Prostate gland (tissue), 2 donors: ENCODE measurements at places on chromosomes 4 and X.

DNA sequence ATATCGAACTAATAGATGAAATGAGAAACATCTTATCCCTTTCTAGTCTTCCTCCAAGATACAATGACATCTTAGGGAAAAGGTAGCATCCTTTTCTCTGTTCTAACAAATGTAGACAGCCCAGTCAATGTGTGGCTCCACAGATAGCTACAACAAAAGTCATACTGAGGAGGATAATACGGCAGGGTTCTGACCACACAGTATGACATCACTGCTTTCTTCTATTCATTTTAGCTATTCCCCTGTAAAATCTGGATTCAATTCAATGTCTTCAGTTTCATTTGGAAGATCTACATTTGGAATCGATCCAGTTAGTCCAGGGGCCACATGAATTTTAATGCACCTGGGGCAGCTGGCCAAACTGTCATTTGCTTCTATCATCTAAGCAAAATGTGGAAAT is 51.4 kb downstream of the ENOX2 start:
- DNase-seq: no peak

DNA sequence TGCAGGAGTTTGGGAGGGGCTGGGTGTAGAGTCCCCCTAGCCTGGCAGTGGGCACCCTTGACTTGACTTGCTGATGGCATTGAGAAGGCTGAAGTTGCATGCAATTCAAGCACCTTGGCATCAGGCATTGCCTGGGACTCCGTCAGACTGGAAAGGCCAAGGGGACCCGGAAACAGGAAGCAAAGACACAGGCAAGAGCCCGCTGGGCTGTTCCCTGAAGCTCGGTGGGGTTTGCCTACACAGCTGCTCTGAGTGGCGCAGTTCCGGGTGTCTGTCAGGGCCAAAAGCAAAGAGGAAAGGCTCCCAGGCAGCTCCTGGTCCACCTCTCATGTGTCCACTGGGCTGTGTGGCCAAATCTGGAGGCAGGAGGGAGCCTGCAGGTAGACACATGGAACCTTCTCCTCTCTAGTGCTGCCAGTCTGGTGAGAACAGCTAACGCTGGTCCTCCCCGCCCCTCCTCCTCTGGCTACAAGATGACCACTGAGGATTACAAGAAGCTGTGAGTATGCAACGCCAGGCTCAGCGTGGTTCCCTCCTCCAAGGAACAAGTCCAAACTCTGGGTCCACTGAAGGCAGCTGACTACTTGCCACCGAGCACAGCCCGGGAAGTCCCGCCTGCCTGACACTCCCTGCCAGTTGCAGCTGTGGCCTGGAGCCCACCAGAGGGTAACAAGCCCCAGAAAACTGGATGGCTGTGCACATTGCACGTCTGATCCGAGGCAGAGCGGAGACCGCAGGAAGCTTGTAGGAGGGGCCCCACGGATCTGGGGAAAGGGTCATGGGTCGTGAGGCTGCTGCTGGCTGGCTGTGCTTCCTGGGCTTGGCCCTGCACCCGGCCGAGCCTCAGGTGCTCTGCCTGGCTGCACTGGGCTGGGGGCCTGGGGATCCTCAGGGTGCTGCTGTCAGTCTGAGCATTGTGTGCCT is 20.1 kb downstream of the ZNF185 start:
- DNase-seq: no peak

GRCh38 chr4:119103263-119103662 is 32.4 kb upstream of the MYOZ2 start:
- DNase-seq: no peak

GRCh38 chr4:8696369-8697127 is 104.0 kb downstream of the CPZ start:
- DNase-seq: no peak

DNA sequence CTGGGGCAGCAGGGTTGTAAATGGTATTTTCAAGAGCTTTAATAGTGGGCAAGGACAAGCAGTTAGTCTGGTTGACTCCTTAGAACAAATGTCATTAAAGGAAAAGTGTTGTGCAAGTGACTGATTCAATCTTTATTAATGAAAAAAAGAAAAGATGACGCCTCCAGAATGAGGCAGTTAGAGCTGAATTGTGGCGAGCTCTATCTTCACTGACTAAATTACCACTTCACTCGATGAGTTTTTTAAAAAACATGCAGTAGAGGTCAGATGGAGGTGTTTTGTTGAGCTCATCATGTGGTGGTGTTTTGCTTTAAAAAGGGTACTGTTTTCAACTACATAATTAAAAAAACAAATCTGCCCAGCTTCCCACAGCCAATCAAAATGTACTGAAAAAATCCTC is 28.1 kb upstream of the TENM3 start:
- DNase-seq: no peak

- DNase-seq: no peak
Observed at GRCh38 chrX:124018023-124018422, 56.5 kb downstream of the STAG2 start.

- no peak for DNase-seq
Observed at GRCh38 chr4:71729856-71730255, 54.0 kb downstream of the GC start.

- no peak for DNase-seq
Observed at GRCh38 chrX:67585401-67585800, 41.6 kb downstream of the AR start.

- no peak for DNase-seq
Observed at GRCh38 chrX:150642423-150642822, 50.8 kb upstream of the MTMR1 start.

DNA sequence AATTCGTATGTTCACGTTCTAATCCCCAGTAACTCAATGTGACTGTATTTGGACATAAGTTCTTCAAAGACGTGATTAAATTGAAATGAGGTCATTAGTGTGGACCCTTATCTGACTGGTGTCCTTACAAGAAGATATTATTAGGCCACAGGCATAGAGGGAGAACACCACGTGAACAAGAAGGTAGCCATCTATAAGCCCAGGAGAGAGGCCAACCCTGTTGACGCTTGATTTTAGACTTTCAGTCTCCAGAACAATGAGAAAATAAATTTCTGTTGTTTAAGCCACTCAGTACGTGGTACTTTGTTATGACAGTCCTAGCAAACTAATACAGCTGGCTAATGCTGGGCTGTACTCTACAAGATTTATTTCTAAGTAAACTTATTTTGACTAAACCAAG is 1.5 kb upstream of the EIF1AX start:
- no peak for DNase-seq
